ENCODE measurements at places on chromosomes 12 and 14.
A peak's percentile ranks its signal among the peaks of the same experiment; 100 is the strongest.

GRCh38 chr14:38704220-38704619 is 398.8 kb downstream of the SEC23A start:
- no peak for DNase-seq

DNA sequence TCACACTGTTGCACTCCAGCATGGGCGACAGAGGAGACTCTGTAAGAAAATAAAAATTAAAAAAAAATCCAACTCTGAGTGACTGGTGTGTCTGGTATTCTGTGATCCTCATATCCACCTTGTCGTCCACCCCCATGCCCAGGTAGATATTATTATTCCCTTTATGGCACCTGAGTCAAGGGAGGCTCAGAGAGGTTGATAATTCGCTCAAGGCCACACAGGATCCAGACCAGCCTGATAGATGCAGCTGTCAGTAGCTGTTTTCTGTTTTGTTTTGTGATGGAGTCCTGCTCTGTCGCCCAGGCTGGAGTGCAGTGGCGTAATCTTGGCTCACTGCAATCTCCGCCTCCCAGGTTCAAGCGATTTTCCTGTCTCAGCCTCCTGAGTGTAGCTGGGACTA is 14.8 kb upstream of the FAM222A start:
- DNase-seq: no peak

- peak; percentile 36 for DNase-seq
Observed at GRCh38 chr14:104320611-104321086, 182.3 kb downstream of the KIF26A start.

DNA sequence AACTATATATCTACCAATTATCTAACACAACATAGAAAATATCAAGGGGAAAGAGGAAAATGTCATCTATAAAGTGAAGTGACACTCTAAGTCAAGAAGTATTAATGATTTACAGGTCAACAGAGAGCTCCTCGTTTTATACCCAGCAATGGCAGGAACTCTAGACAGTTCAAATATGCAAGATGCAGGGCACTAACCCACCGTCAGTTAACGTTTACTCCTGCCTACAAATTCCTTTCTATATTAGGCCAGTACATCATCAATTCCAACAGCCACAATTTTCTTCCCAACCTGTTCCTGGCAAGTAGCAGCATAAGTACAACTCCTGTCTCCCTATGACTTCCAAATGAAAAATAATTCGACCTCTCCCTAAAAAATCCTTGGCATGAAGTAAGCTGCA is 9.0 kb upstream of the KANSL2 start:
- no peak for DNase-seq

GRCh38 chr12:10115311-10115710 is 14.7 kb downstream of the CLEC7A start:
- no peak for DNase-seq

- no peak for DNase-seq
Observed at GRCh38 chr14:32013083-32013482, 64.0 kb upstream of the ARHGAP5 start.

DNA sequence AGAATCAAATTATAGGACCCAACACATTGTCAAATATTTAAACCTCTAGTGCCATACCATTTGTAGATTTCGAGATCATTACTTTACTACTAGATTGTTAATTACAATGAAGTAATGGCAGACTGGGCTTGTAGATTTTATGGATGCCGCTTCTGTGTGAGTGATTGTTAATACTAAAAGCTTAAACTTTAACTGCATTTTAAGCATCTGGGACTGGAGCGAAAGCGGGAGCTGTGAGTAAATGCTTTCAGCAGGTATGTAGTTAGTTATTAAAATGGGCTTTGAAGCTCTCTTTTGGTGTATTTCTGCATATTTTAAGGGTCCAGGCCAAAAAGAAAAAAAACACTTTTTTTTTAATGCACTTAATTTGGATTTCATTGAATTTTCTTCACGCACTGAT is 519.3 kb downstream of the MED13L start:
- no peak for DNase-seq

DNA sequence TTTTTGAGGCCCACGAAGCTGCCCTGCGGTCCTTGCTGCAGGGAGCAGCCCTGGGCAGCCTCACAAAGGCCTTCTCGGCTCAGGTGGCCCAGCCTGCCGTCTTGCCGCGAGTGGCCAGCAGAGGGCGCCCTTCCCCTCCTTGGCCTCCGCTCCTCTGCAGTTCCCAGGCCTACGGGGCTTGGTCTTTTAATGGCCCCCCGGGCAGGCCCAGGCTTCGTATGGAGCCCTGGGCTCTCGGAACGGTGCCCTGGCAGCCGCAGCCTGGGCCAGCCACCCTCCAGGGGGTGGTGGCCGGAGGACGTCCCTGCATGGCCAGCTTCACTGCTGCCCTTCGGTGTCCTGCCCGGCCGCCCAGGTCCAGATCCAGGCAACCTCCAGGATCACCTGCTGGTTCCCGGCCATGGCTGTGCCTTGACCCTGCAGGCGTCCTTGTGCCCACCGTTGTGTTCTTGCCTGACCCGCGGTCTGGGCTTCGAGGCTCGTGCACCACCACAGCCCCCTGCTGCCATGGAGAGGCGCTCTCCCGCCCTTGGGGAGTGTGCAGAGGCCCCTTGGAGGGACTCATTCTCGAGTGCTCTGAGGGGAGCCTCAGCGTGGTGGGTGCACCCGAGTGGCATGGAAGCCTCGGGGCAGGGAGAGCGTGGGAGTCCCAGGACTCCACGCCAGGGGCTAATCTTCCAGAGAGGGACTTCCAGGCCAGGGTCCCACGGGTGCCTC is 9.4 kb downstream of the ASPG start:
- peak; percentile 71 for DNase-seq

DNA sequence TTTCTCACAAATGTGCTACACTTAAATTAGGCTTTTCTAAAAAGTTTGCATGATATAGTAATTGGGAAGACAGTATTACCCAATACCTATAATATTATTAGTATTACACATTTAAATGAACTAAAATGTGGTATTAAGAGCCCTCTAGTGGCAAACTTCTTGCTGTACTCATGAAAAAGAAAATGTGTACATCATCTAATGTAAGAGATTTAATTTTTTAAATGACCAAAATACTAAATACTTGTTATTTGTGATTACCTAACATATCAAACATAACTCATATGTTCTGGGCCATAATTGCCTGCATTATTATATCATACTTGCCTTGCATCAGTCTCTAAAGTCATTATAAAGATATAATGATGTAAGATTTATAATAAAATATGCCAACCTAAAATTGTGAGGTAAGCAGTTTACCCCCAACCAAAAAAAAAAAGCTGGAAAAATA is 64.2 kb downstream of the DNAI7 start:
- DNase-seq: no peak

DNA sequence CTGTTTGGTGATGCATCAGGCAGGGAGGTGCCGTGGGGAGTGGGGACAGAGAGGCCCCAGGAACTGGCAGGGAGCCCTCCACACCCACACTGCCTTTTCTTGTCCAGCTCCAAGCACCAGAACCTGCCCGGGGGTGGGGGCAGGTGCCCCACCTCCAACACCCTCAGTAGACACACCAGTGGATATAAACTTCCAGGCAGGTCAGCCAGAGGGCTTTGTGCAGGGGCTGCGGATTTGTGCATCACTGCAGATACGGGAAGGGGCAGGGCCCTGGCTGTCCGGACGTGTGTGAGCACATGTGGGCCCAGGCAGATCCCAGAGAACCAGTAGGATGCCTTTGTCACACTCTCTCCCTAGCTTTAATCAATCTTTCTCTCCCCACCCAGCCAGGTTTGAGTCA is 1.3 kb upstream of the TGM1 start:
- no peak for DNase-seq

DNA sequence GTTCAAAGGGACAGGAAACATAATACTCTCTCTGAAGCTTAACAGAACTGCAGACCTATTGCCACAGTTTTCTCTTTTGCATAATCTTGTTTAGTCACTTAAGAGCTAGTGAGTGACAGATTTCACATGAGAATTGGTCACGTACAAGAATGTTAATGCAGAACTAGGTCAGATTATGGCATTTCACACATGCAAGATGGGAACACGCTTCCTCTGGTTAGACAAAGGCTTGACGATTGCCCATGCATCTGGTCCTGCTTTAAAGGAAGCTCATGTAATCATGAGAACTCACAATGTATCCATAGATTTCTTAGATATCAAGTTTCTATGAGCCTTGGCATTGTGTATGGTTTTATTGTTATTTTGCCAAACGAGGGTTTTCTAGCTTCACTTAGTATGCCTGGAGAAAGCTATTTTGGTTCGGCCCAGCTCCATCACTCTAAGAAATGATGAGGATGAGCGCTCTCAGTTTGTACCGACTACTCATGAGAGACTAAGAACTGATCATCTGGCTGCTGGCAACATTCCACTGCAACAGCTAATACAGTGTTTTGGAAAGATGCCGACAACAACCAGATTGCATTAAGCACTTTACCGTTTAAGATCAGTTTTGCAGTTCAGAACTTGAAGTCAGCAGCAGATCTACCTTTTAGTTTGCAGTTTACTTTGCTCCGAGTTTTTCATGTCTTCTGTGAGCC is 380.0 kb downstream of the DIO2 start:
- DNase-seq: no peak

DNA sequence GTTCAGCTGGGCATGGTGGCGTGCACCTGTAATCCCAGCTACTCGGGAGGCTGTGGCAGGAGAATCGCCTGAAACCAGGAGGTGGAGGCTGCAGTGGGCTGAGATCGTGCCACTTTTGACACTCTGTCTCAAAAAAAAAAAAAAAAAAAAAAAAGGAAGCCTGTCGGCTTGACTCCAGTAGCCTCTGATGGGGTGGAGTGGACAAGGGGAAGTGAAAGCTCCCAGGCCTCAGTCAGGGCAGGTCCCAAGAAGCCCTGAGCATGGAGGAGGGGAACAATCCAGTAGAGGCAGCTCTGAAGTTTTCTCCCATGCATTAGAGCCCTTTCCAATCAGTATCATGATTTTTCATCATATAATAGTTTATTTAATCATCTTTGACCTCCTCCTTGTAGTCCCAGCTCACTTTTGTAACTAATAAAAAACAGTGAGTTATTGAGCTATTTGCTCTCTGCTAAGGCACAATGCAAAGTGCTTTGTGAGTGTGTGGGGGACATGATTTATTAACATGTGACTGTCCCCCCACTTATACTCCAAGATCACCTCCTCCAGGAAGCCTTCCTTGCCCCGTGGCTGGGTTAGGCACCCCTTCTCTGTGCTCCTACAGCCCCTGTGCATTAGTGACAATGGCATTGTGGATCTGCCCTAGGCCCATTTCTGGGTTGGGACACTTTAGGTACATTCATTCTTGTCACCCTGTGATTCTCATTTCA is 4.7 kb upstream of the SSH1 start:
- no peak for DNase-seq

DNA sequence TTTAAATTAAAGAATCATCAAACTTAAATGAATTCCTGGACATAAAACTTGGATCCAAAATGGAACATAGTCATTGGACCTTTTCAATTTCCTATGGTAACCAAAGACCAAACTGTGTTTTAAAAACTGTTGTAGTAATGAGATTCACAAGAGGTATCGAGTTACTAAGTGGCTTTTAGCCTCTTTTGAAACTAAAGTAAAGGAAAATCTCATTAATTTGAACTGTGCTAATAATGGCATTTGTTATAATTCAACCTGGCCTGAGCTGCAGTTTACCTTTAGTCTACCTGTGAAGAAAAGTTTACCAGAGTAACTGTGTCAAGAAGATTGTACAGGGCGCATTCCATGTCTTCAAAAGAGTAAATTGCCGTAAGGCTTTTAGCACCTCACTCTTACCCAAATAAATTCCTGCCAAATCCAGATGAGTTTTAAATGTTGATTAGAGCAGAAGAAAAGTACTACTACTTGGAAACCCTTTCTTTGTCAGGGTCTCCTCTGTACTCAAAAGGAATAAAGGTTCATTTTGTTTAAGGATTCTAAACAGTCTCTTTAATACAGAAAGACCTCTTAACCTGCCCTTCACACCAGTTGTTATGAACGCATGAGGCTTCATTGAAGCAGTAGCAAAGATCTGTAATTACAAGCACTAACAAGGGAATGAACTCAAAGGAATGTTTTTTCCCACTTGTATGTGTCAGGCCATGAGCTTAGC is 17.1 kb upstream of the MED13L start:
- DNase-seq: no peak

- peak; percentile 63 for DNase-seq
Observed at GRCh38 chr12:64682572-64683277, 72.4 kb downstream of the RASSF3 start.

- DNase-seq: no peak
Observed at GRCh38 chr14:32682214-32682613, 256.5 kb upstream of the NPAS3 start.

GRCh38 chr12:93829016-93829415 is 151.8 kb downstream of the CRADD start:
- DNase-seq: no peak

DNA sequence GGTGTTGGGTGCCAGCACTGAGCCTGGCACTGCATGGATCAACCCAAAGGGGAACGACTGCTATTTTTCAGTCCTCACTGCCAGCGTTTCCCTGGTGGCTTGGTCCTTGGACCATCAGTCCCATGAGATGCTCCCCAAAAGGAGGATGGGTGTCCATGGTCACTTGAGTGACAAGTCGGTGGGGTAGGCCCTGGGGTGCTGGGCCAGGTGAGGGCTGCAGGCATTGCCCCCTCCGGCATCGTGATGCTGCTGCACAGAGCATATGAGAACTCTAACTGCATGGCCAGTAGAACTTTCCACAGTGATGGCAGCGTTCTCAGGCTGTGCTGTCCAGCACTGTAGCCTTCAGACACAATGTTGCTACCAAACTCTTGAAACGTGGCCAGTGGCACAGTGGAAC is 16.2 kb downstream of the SETD1B start:
- no peak for DNase-seq

DNA sequence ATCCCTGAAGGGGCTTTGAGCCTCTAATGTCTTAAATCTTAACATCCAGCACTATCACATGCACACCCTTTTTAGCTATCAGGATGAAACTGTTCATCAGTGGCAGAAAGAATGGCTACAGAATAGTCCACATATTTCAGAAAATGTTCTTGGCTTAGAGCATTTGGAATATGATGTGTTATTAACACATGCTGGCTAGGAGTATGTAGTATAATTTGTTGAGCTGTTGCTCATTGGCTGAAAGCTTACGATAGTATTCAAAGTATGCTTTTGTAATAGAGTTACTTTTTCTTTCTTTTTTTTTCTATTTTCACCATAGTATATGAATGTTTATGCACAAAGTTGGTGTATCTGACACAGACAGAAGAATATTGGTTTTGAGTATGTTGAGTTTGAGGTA is 55.1 kb downstream of the MNAT1 start:
- no peak for DNase-seq

GRCh38 chr12:39314547-39314946 is 128.4 kb downstream of the KIF21A start:
- no peak for DNase-seq

- DNase-seq: no peak
Observed at GRCh38 chr12:98352218-98352811, 163.1 kb upstream of the TMPO start.

GRCh38 chr14:90319173-90319572 is 12.6 kb downstream of the NRDE2 start:
- no peak for DNase-seq

Data from Right ventricle myocardium superior (tissue), 1 donor.